ENCODE measurements at places on chromosomes 4 and X. TPM values are rescaled to one million over a fixed set of nuclear protein-coding genes. Genes with fewer than 3 reads are reported as not detected.

DNA sequence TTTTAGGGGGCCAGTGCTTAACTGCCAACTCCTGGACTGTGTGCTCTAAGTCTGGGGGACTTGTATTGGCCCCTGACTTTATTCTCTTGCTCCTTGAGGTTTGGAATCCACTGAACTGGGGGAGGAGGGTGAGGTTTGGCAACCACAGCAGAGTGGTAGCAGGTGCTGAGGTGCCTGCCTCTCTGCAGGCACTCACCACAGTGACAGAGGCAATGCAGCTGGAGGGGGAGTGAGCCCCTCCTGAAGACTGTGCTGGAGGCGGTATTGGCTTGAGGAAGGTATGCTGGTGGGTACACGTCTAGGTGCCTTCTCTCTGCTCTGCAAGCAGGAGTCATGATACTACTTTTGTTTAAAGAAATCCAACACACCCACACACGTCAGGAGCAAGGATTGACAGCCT, 24.6 kb downstream of the CFAP299 start:
- DNase-seq, result no peak

The NEIL3 gene
- total RNA-seq, result 0.32 TPM

The TMEM128 gene
- 16.2 TPM for total RNA-seq

GRCh38 chrX:38774249-38774648, 27.0 kb upstream of the MID1IP1 start:
- no peak for DNase-seq

Measured in mesenteric fat pad (tissue), 1 donor.